ENCODE measurements at places on chromosomes 6 and 20.

GRCh38 chr6:33019372-33019771, 10.0 kb upstream of the HLA-DOA start:
- no peak for DNase-seq

GRCh38 chr6:80015839-80016435, 11.5 kb downstream of the TTK start:
- no peak for DNase-seq

- DNase-seq = no peak
These were observed 474.6 kb downstream of the COL12A1 start for GRCh38 chr6:74731204-74731603.

- peak; percentile 4 for DNase-seq
These were observed 110.7 kb upstream of the PHACTR1 start for GRCh38 chr6:12605888-12606345.

DNA sequence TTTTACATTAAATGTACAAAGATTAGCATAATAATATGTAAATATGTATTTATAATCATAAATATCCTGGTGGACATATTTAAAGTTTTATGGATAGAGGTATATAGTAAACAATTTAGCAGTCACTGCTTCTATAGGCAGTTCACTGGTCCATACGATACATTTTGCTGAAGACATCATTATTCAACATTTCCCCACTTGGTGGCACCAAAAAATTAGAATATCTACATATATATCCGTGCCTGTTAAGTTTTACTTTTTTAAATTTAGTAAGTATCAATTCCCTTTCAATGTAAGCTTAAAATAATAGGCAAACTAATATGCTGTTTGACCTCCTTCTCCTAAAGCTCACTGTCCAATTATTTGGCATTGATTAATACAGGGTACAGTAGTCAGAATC, 64.2 kb downstream of the LMBRD1 start:
- DNase-seq = no peak

DNA sequence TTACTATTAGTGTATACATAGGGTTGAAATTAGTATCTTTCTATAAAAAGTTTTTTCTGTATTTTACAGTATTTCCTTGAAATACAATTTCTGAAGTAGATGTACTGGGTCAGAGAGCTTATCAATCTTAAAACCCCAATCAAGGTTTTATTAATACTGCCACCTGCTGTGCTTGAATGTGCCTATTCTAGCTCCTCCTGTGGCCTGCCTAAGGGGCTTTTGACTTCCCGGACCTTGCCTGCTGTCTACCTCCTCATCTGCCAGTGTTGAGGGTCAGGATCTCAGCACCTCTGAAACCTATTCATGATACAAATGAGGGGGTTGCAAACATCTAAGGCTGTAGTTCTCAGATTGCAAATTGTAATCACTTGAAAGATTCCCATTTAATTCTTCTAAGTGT, 9.2 kb downstream of the PACRG start:
- no peak for DNase-seq

DNA sequence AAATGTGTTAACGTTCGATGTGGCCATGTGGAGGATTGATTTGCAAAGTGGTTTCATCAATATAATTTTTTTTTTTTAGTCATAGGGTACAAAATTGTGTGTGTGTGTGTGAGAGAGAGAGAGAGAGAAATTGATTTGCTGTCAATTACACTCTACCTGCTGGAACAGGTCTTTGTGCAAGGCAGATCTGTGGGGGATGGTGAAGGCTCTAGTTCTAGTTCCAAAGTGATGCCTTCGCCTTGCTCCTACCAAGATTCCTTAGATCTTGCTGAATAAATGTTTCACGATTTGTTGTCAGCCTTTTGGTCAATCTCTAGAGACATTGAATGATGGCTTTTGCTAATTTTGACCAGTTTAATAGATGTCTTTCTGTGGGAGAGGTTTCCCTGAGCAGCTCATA, 64.8 kb downstream of the SERAC1 start:
- DNase-seq = no peak

GRCh38 chr20:51366155-51366886, 176.2 kb downstream of the NFATC2 start:
- DNase-seq = no peak

DNA sequence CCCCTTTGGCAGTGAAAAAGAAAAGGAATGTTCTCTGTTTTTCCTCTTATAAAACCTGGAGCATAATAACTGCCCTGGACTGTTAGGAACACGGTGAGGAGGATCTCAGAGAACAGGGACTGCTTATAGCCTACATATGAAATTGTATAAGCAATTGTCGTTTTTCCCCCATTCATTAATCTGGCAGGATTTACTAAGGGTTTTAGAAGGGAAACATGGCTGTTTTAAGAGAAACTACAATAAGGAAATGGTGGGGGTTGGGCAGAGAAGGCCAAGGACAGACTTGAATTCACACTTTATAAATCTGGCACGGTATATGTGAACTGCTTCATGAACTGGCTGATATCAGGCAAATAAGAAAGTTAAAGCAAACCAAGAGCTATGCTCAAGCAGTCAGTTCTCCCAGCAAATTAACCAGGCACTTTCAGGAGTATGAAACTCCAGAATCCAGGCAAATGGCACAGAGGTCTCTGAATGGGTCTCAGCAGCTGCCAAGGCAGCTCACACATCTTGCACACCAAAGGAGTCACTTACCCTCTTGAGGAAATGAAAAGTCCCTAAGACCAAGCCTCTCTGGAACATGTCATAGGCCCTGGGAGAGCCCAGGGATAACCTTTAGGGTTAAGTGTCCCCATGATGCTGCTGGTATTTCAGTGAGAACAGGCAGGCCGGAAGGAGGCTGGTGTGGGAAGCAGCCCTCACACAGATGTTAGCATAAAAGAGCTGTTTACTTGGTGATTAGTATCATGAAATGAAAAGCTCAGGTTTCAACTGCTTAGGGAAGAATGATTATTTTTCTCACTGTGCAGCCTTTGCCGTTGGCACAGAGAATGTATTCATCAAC, 260.5 kb upstream of the MARCKS start:
- no peak for DNase-seq

- DNase-seq = no peak
These were observed 7.9 kb upstream of the MAPRE1 start for GRCh38 chr20:32811886-32812285.

GRCh38 chr6:12595161-12595811, 121.3 kb upstream of the PHACTR1 start:
- no peak for DNase-seq

DNA sequence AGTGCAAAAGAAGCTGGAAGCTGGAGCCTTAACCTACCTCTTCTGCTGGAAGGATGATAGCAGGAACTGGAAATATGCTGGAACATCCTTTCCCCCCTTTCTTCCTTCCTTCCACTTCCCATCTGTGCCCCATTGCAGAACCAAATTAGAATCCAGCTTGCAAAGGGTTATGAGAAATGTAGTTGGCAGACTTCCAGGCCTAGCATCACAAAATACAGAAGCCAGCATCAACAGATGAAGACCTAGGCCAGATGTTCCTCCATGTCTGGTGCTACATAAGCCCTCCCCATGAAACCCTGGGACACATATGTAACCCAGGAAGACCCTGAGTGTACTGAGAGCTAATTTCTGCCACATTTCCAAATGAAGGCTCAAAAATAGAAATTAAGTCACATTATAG, 40.0 kb upstream of the TFAP2B start:
- no peak for DNase-seq
